ENCODE measurements at places on chromosomes 3 and 15.

- no peak for DNase-seq
Measured at GRCh38 chr15:88797663-88798339, 5.4 kb upstream of the ACAN start.

DNA sequence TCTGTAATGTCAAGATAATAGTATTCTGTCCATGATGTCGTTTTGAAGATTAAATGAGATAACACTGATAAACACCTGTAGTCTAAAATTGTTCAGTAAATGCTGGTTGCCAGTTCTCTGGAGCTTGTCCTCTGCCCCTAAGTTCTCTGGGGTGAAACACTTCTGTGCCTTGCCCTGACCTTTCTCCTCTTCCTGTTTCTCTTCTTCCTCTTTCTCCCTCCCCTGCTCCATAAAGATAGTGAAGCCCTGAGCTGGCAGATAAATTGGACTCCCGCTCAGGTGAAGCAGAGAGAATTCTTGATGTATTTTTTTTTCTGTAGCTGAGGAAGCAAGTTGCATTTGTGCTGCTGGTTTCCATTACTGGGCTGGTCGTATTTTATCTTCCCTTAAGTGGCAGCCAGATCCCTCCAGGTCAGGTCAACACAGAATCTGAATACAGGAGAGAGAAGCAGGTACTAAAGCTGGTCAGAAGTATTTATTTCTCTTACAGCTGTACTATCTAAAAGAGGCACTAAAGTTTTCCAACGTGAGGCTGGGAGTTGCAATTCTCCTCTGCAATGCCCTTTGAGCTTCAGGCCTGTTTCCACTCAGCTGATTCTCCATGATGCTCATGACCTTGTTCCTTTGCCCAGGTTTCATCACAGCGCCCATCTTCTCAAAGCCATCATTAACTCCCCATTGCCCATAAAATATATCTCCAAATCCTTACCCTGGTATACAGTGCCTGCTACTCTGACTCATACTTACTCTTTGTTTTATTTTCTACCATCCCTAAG is 319.3 kb upstream of the CFAP20DC start:
- DNase-seq = no peak

DNA sequence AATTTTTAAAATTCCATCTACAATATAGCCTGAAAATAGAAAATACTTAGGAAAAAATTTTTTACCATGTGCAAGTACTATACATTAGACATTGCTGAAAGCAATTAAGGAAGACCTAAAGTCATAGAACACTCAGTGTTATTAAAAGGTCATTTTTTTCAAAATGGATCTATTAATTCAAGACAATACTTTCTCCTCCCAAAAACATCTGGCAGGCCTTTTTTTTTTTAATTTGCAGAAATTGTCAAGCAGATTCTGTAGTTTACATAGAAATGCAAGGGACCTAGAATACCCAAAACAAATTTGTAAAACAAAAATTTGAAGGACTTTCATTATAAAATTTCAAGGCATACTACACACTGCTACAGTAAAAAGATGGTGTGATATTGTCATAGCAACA is 238.4 kb upstream of the VEPH1 start:
- no peak for DNase-seq

DNA sequence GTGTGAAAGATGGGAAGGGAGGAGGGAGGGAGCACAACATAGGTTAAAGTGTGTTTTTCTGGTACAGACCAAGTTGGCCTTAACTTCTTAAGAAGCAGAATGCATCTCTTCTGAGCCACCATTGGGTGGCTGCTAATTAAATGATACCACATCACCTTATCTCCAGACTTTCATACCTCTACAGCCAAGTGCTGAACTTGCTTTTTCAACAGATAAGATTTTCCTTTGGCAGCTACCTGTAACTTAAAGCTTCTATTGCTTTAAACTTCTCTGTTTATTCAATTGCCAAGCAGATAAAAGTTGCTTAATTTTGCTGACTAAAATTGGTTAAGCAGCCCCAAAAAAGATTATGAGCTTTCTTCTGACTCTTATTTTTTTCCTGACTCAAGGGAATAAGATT is 292.4 kb upstream of the SGO1 start:
- DNase-seq = no peak

DNA sequence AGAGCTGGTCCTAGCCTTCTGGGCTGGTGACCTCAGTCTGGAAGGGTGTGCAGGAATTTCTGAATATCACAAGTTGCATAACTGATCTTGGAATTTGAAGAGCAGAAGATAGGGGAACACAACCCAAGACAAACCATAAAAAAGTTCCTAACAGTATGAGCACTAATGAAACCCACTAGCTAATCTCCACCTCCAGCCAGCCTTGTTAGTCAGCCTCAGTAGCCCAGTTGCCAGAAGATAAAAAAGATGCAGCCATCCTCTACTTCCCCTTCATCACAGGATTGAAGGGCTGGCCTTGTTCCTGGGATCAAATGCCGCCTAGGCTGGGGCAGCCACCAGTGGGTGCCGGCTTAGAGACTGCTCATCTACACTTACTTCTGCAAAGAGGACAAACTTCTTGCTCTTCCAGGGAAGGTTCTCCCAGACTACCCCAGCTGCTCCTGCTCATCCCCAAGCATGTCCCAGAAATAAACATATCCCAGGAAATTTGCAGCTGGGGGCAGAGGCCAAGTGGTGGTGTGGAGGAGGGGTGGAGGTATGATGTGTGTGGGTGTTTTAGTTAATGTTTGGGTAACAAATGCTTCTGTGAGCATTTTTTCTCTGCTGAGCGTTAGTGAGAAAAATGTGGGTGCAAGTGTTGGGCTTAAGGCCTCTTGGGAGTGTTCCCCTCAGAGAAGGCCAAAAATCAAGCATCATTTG is 9.2 kb upstream of the ITGA11 start:
- DNase-seq = no peak

DNA sequence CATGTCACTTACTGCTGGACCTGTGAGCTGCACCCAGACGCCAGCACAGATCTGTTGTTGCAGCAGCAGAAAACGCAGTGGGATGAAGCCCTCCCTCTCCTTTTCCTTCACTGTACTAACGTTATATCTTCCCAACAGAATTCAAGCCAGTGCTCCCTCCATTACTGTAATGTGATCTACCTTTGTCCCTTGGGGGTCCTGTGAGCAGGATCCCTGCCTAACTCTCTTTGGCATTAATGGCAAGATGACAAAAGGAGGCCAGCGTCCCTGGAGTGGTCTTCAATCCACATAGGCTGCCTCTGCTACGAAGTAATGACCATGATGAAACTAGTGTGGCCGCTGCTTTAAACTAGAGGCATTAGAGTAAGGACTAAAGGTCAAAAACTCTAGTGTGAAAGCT is 69.3 kb upstream of the SOX14 start:
- DNase-seq = no peak

DNA sequence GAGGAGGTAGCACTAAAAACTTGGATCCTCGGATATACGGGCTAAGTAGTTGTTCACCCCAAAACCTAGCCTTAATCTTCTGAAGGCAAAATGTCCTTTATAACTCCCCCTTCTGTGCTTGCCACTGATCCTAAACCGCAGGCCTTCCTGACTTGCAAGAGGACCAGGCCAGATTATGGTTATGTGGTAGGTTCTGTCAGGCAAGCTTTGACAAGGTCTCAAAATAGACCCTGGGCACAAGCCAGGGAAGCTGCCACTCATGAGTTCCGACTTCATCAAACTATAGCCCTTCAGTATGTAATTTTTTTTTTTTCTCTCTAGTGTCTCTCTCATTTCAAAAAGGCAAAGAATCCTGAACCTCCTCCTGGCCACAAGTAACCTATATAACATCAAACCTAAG is 3.2 kb downstream of the LRRFIP2 start:
- no peak for DNase-seq

DNA sequence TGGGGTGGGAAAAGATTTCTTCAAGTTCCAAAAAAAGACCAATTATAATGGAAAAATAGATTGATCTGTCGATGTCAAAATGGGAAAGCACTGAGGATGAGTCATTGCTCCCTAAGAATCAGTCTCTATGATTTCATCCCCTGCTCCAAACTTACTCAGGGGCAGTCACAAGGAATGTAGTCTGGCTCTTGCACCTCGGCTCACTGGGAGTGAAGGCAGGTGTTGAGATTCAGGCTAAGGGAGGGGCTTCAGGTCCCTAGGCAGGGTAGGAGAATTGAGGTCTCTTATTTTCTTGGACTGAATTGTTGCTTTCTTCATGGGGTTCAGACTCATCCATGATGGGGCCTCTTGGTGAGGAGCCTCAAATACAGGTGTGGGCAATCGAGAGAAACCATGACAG is 14.2 kb downstream of the ESYT3 start:
- no peak for DNase-seq

DNA sequence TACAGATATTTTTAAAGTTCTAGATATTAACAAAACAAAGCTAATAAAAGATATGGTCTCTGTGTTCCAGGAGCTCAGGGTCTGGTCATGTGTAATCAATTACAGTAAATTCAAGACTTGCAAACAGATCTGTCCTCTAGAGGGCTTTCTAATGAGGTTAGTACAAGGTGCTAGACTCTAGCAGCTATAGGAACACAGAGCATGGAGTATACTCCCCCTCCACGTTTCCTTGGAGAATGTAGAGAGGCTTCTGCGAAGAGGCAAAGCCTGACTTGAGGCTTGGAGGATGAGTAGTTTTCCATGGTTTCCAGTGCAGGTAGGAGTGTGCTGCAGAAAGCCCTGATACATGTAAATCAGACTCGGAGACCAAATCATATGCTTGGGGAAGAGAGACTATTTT is 32.7 kb upstream of the DLG1 start:
- no peak for DNase-seq

GRCh38 chr3:196774848-196775422 is 35.3 kb downstream of the PAK2 start:
- DNase-seq = no peak

GRCh38 chr3:194262925-194263305 is 88.2 kb downstream of the CPN2 start:
- no peak for DNase-seq

DNA sequence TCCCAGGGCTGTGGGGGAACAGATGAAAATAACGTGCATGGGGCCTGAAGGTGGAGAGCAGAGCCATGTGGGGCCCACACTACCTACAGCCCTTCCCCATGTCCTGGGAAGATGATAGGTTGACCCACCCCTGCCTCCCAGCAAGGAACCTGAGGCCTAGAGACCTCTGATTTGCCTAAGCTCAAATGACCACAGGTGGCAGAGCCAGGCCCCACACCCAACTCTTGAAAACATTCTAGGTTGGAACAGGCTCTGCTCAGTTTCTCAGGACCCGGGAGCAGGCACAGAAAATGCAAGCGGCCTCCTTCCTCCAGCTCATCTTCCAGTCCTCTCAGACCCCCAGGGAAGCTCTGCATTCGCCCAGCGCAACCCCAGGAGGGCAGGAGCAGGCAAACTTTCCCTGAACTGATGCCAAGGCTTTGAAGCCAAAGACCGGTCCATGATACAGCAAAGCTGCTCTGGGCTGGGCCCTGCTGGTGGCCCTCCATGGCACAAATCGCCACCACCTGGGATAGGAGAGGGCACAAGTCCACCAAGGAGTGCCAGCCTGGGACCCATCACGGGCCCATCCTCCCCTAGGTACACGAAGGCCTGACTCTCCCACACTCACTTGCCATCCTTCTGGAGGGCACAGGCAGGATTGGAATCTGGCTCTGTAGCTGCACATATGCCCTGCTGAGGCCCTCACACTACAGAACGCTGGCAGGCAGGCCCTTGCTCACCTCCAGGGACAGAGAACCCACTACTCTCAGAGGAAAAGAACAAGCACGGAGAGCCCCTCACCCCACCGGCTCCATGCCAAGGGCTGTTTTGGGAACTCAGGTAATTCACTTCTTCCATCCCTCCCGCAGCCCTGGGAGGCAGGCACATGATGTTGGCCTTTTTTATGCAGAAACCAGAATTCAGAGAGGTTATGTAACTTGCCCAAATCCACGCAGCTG is 51.0 kb upstream of the FURIN start:
- no peak for DNase-seq

GRCh38 chr15:38636597-38636996 is 72.0 kb upstream of the RASGRP1 start:
- no peak for DNase-seq

GRCh38 chr3:194446754-194447153 is 40.0 kb downstream of the ATP13A3 start:
- DNase-seq = no peak

DNA sequence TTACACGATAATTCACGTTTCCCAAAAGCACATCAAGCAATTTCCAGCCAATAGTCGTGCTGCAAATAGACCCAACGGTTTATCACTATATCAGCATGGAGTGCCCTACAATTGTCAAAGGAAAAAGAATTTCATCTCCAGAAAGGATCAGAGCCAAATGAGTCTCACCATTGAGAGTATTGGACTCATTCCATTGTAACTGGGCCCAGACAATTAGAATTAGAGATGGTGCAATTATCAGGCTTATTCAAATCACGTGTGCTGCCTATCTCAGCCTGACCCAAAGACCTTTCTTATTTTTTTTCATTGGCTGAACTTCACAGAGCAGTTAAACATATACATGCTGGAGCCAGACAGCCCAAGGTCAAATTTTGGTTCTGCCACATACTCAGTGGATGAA is 87.0 kb upstream of the LRTM1 start:
- no peak for DNase-seq

GRCh38 chr3:107978131-107979055 is 112.4 kb downstream of the CD47 start:
- no peak for DNase-seq

- peak; percentile 85 for DNase-seq
Measured at GRCh38 chr3:99865321-99865720, 47.7 kb downstream of the CMSS1 start.

- DNase-seq = peak; percentile 73
Measured at GRCh38 chr3:7309641-7310102, 448.8 kb downstream of the GRM7 start.

- DNase-seq = no peak
Measured at GRCh38 chr3:171748064-171748924, 62.0 kb downstream of the PLD1 start.

DNA sequence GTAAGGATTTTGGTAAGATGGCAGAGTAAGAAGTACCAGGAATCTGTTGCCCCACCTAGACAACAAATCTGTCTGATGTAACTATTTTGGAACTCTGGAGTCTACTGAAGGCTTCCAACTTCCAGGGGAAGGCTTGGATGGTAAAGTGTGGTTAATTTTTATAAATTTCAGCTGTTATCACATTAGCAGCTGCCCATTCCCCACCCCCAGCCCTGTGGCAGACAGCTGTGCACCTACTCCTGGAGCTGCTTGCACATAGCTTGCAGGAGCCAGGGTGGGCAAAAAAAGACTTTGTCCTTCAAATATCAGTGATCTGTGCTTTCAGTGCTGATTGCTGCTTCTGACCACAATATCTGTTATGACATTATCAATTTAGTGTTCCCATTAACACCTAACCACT is 47.4 kb downstream of the FRMD5 start:
- no peak for DNase-seq

All from MCF 10A (cell line).